ENCODE measurements at places on chromosomes 5 and 9. TPM values are rescaled to one million over a fixed set of nuclear protein-coding genes. Genes with fewer than 3 reads are reported as not detected.

GRCh38 chr5:149140197-149141002 lies 893 bp upstream of the ABLIM3 start:
- no peak for DNase-seq

- DNase-seq, result no peak
Observed at GRCh38 chr5:118736396-118736795, 252.0 kb downstream of the DTWD2 start.

DNA sequence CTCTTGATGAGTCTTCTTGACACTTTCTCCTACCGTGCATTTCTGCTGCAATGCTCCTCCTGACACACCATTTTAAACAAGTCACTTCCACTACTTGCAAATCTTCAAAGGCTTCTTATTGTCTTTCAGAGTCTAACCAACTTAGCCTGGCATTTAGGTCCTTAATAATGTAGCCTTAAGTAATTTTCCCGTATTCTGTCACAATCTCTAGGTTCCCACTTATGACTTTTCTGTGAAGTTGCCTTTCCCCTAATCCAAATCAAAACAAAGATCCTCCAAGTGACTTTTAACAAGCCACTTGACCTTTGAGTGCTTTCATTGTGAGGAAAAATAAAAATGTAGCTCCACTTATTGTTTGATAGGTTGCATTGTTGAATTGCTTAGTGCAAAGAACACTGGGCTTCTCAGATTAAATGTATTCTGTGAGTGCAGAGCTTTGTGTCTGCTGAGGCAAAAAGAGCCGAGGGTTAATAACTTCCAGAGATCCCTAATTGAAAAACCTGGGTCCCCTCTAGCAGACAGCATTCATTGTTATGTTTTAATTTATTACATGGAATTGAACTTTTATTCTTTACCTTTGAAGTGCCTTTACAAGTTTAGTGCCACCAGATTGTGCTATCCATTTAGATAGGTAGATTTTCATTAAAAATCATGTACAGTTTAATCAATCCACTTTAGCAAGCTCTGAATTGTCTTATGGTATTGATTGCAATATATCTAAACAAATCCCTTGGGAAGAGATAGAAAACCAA lies 341.7 kb upstream of the TYRP1 start:
- no peak for DNase-seq

DNA sequence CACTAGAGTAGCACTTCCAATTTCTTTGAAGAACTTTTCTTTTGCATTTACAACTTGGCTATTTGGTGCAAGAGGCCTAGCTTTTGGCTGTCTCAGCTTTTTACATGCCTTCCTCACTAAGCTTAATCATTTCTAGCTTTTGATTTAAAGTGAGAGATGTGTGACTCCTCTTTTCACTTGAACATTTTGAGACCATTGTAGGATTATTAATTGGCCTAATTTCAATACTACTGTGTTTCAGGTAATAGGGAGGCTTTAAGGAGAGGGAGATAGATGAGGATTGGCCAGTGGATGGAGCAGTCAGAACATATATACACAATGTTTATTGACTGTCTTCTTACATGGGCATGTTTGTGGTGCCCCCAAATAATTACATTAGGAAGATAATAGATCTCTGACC lies 161.7 kb downstream of the GNA14 start:
- DNase-seq, result no peak

DNA sequence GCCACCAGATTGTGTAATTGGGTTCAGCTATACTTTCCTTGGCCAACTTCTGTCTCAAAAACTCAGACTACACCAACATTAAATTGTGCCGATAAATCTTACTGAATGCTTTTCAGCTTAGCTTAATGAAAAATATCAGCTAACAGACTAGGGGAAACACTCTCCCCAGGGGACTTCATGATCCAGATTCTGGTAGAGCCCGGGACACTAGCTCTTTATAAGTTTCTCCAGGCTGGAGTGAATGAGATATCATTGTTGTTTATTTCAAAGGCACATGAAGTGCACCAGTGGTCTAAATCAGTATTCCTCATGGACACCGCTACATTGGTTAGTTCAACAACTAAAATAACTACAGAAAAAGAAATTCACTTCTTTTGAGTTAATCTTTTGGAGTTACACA lies 10.5 kb upstream of the LHFPL2 start:
- DNase-seq, result no peak

DNA sequence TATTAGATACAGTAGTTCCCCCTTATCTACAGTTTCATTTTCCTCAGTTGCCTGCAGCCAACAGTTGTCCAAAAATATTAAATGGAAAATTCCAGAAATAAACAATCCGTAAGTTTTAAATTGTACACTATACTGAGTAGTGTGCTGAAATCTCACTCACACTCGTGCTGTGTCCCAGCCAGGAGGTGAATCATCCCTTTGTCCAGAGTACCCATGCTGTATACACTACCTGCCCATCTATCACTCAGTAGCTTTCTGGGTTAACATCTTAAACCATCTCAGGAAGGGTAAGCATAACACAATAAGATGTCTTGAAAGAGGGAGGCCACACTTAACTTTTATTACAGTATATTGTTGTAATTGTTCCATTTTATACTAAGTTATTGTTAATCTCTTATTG lies 31.7 kb upstream of the DNAH5 start:
- no peak for DNase-seq

- no peak for DNase-seq
Observed at GRCh38 chr5:78476795-78477194, 116.4 kb downstream of the SCAMP1 start.

GRCh38 chr5:104016646-104017045 lies 454.1 kb upstream of the NUDT12 start:
- no peak for DNase-seq

DNA sequence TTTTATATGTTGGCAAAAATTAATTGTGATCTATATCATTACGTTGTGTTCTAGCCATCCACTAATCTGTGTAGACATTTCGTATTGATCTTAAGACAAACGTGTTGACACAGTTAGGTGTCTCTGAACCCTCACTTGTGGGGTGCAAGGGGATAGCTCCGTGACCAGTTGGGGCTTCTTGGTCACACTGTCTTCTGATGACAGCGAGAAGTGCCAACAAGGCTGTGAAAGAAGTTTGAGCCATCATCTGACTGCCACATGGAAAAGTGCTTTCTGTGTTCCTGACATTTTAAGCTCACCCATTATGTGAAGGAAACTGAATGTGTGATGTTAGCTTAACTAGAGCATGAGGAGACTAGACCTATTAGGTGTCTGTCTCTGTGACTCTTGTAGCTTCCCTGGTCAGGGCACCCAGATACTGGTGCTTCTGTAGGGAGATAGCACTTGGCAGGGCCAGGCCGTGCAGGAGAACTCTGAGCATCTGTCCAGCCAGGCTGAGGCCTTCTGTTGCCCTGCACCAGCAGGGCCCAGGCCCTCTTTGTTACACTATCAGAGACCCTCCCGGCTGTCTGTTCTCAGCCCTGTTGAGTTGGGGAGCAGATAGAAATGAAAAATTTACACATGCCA lies 52.8 kb upstream of the PHF2 start:
- no peak for DNase-seq

- DNase-seq, result no peak
Observed at GRCh38 chr5:147286296-147286695, 51.5 kb downstream of the STK32A start.

The GLRA1 gene
- polyA plus RNA-seq, result not detected

The PRKAA1 gene
- 74.2 TPM for polyA plus RNA-seq

The GDNF gene
- 15.7 TPM for polyA plus RNA-seq

The SMARCA2 gene
- polyA plus RNA-seq, result 162 TPM
